ENCODE measurements at places on chromosomes 1 and 21.

DNA sequence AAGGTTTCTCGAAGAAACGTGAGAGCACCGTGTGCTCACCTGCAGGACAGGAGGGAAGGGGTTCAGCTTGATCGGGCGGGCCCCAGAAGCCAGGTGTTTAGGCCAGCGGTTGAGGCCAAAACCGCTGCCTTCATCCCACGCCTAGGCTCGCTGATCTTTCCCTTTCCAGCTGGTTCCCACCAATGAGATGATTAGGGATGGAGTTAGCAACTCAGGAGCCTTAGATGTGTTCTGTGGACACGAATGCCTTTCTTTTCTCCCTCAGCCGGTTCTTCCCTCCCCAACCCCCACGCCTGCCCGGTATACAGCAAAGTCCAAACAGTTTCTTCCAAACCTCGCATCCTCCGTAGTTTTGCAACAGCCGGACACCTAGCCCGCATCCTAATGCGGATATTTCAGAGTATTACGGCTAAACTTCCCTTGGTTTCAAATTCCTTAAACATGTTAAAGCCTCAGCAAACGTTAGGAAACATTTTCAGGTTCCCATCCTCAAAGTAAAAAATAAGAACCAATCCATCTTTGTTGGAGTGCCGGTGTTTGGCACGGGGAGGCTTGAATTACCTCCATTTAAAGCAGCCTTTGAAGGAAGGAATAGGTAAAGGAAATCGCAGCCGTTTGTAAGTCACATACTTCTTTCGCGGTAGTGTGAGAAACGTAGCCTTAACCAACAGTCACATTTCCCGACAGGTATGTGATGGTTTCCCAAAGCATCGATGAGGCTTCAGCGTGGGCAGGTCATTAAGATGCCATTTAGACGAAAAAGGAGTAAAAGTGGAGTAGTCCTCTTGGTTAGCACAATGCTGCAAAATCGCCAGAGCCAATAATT lies 1.1 kb downstream of the LRRC8C start:
- DNase-seq = no peak

DNA sequence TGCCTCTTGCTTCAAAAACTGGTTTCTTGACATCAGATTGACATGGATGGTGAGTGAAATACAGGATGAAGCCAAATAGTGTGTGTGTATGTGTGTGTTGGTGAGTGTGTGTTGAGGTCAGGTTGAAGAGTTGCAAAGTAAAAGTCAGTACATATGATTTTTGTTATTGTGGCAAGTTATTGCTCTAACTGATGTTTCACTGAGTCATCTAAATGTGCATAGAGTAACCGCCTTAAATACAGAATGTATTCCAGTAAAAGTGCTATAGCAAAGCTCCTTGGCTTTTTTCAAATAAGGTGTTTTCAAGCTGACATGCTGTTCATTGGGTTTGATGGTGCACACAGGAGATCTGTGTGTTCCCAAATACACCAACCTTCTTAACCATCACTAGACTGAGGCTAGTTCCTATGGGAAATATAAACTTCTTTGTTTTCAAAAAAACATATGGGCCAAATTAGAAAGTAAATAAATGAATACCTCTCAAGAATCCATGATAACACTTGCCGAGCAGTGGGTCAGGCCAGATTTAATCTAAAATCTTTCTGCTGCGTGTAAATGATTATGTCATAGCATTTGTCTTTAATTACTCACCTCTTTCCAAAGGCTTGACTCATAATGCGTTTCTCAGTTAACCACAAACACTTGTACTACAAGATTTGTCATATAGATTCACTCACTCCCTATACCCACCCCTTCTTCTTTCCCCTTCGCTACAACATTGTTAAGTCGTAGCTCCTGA lies 151.1 kb downstream of the LYPLAL1 start:
- DNase-seq = peak; percentile 82

DNA sequence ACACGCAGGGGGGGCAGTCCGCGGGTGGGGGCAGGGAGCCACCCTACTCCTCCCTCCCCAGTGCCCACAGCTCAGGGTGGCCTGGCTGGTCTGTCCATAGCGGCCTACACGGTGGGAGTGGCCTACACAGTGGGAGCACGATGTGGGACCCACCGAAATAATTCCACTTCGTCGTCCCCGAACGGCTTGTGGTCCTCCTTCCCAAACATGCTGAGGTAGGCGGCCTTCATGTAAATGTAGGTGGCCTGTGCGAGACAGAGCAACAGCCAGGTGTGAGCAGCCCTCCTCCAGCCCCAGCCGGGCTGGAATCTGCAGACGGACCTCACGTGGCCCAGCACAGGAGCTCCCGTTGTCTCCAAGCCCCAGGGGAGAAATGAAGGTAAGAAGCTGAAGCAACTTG lies 34.4 kb downstream of the TTC39A start:
- no peak for DNase-seq

DNA sequence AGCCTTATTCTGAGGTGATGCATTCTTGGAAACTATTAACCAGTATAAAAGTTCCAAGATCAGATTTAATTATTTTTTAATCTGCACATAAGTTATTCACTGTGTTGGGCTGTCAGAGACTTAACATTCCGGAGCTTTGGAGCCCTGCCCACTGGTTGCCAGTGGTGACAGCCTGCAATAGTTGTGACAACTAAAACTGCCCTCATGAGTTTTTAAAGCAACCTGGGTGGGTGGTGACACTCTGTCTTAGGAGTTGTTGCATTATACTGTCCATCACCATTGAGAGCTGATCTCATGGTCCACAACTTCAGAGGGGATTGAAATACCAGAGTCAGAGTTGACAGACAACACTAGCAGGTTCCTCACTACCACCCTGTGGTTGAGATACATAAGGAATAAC lies 653.9 kb upstream of the USP24 start:
- DNase-seq = no peak

DNA sequence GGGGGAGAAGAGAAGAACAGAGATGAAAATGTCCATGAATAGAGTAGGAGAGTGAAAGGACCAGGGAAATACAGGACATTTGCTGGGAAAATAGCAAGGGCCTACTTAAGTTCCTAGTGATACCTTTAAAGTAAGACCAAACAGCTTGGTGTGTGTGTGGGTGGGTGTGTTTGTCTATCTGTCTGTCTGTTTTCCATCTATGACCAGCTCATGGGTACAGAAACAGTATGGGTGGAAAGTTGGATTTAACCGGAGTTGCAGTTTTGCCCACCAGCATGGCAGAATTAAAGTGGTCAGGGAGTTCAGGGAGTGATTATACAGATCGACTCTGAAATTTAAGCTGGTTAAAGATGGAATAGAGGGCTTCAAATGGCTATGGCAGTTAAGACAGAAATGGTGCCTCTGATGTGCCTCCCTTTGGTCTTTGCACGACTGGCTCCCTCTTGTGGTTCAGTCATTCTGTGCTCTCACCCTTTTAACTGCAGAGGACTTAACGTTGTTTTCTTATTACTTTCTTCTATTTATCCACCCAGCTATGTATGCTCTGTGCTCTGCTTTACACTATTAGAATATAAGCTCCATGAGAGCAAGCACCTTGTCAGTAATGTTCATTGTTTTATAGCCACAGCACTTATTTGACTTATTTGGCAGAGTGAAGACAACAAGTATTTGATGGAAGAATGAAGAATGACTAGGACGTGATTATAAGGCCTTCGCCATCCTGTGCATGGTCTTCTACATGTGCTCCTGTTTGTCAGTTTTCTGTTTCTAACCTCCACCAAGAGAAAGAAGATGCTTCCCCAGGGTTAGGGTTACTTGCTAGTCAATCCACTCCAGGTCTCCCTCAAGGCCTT lies 72.7 kb upstream of the AK4 start:
- DNase-seq = no peak

GRCh38 chr1:25456502-25456901 lies 25.8 kb downstream of the MACO1 start:
- DNase-seq = no peak

DNA sequence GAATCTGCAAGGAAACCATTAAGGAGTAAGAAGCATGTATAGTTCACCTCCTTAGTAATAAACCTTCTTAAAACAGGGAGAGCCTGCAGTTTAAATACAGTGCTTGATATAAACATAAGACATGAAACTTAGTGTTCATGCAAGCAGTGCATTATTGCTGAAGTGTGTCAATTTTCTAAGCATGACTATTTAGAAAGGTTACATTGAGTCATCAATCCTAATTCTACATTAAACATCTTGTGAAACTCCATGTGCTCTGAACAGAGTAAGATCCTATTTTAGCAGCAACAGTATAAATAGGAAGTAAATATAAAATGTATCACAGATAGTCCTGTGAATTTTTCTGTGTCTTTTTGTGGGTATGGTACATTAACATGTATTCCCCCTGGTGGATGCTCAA lies 135.5 kb downstream of the ESRRG start:
- no peak for DNase-seq

- no peak for DNase-seq
Measured at GRCh38 chr1:7572654-7573152, 198.4 kb upstream of the VAMP3 start.
